Esophagus mucosa (tissue), 1 donor: ENCODE measurements at places on chromosomes 16 and 17.

GRCh38 chr17:8029121-8029520 is 9.7 kb upstream of the ALOX15B start:
- ATAC-seq: peak; percentile 71

DNA sequence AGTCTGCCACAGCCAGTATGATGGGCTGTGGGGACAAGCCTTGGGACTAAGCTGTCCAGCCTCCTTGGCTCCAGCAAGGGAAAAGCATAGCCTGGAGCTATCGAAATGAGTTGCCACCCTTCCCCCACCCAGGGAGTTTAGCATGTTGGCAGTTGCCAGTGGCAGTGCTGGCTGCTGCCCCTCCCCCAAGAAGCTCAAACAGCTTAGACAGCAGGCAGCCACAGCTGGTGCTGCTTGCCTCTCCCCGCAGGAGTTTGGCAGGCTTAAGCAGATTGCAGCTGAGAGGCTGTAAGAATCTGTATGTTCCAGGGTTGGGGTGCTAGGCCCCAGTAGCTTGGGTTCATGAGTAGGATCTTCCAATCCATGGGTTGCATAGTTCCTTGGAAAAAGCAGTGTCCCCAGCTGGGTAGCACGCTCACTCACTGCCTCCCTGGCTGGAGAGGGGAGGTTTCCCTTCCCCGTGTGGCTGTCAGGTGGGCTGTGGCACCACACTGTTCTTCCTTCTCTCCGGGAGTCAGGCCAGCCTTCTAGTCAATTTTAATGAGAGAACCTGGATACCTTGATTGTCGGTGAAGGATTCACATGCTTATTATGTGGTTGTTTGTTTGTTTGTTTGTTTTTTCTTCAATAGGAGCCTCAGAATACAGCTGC is 506.1 kb downstream of the CDH11 start:
- no peak for ATAC-seq

DNA sequence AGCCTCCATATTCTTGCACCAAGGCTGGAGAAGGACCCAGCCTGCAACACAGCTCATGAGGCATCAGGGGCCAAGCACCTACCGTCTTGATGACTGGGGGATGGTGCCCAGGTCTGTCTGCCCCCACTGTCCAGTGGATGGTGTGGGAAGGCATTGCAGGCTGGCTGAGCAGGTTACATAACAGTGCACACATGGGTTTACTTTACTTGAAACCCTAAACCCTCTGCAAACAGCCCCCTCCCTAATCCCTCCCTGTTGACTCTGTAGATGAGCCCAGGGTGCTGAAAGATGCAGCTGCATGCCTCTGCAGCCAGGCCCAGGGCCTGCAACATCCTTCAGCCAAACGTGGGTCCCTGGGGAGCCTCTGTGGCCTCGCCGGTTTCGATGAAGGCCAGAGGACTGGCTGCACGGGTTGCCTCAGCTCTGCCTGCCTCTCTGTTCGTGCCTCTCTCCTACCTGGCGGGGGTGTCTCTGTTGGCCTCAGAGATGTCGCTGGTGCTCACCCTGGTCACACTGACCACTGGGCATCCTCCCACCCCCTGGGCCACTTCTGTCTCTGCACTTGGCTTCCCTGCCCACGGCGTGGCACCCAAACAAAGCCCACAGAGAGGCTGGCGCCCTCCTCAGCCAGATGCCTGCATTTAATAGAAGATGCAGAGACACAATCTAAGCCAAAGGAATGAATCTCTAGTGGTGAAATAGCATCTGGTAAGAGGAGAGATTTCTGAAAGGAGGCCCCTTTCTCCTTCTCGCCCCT is 95.1 kb downstream of the METRNL start:
- ATAC-seq: no peak

DNA sequence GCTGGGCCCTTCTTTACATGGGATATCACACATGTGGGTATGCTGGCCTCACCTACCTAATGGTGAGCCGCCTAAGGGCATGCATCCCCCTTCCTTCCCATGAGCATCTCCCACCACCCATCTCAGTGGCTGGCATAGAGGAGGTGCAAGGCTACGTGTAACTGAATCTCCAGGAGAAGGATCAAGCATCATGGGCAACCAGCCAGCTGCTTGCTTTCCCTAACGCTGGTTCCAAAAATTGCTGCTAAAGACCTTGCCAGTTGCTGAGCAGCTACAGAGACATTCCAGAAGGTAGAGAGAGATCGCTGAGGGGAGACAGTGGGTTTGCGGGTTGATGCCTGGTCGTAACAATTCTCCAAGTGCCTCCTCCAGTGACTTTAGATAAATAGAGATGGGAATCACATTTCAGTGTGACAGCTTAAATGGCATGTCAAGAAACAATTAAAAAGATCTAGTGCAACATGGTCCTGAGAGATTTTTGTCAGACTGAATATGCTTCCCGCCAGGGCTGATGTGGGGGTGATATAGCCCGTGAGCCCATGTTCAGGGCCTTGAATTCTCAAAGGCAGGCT is 378.4 kb upstream of the CDH5 start:
- no peak for ATAC-seq

GRCh38 chr17:9513266-9513665 is 62.4 kb downstream of the STX8 start:
- ATAC-seq: no peak

- no peak for ATAC-seq
Measured at GRCh38 chr16:83681381-83681956, 126.3 kb upstream of the HSBP1 start.

DNA sequence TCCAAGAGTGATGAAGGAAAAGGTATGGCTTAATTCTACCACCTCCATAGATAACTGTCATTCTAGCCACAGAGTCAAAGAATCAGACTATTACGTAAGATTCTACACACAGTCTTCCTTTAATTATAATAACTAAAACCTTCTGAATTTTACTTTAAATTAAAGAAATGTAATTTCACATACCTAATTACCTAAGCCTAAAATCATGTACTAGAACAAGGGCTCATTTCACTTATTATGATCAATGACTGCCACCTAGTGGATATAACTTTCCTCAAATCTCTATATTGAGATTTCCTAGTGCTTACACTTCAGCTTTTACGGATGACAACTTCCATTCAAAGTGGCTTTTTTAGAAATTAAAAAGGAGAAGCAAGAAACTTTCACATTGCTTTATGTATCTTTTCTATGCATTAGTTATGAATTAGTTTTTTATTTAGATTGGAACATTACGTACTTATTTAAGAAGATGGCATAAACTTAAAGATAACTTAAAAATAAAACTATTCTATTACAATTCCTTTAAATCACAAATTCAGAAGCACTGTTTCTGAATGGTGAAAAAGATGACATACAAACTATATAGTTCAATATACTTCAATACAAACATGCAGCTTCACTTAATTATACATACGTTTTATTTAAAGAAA is 18.2 kb upstream of the ABCA10 start:
- ATAC-seq: peak; percentile 52

- ATAC-seq: no peak
Measured at GRCh38 chr17:57490111-57490845, 234.0 kb downstream of the MSI2 start.

DNA sequence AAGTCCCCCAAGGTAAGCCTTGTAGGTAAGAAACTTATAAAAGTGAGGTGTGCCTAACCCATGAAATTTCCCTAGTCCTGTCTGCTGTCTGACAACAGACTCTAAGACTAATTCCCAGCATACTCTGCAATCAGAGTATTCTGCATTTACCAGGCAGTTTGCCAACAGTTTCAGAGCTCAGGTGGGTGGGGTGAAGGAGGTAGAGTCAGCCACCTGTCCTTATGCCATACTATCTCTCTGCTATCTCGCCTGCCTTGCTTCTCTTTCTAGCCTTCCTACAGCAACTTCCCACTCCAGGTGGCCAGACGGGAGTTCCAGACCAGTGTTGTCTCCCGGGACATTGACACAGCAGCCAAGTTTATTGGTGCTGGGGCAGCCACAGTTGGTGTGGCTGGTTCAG is 2.3 kb downstream of the ATP5MC1 start:
- ATAC-seq: no peak

- ATAC-seq: no peak
Measured at GRCh38 chr16:69660166-69660565, 66.2 kb downstream of the NQO1 start.

DNA sequence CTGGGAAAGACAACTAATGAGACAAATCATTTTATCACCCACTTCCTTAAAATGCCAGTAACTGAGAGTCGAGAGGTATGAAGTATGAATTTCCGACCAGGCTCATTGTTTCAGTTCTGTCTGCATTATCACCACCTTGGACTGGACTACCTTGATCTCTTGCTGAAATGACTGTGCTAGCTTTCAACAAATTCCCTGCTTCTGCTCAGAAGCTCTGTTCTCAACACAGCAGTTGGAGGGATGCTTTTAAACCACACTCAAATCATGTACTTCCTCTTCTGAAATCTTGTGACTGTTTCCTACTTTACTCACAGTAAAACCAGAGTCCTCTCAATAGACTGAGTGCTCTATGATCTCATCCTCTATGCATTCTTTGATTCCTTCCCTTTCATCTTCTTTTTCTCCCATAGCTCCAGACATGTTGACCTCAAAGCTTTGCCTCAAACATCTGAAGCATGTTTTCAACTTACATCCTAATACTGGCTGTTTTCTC is 195.8 kb downstream of the KCNJ2 start:
- ATAC-seq: no peak

DNA sequence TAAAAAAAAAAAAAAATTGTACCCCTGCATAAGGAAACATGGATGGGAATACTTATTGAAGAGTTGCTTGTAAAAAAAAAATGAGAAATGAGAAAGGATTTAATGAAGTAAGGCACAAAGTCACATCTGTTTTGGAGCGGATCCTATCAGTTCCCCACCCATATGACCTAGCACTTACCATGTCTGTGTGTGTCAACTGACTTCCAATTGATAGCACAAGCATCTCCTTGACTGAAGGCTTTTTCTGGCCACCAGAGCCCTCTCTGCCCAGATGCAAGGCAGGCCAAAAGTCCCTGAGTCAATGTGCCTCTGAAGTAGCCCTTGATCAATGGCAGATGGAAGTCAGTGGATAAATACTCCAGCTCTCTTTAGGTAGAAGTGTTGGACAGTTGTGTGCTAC is 13.4 kb upstream of the NLK start:
- ATAC-seq: no peak

- ATAC-seq: no peak
Measured at GRCh38 chr17:19376811-19377210, 1.5 kb upstream of the MAPK7 start.

- ATAC-seq: no peak
Measured at GRCh38 chr17:68047153-68047846, 11.8 kb downstream of the KPNA2 start.

- ATAC-seq: no peak
Measured at GRCh38 chr17:46121841-46122485, 71.3 kb downstream of the KANSL1 start.

DNA sequence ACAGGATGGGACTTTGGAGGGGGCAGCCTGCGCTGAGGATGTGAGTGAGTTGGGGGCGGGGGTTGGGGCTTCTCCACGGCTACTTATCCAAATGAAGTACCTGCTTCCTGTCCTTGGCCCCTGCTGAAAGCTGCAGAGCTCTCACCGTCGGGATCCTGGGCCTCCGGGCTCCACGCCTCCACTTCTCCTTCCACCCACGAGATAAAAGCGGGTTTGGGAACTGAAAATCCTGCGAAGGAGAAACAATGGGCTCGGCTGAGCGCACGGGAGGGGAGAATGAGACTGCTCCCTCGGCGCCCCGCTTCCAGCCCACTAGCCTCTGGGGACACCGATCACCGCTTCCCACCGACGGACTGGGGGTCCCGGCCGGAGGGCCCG is 486 bp downstream of the ZNF785 start:
- ATAC-seq: no peak

DNA sequence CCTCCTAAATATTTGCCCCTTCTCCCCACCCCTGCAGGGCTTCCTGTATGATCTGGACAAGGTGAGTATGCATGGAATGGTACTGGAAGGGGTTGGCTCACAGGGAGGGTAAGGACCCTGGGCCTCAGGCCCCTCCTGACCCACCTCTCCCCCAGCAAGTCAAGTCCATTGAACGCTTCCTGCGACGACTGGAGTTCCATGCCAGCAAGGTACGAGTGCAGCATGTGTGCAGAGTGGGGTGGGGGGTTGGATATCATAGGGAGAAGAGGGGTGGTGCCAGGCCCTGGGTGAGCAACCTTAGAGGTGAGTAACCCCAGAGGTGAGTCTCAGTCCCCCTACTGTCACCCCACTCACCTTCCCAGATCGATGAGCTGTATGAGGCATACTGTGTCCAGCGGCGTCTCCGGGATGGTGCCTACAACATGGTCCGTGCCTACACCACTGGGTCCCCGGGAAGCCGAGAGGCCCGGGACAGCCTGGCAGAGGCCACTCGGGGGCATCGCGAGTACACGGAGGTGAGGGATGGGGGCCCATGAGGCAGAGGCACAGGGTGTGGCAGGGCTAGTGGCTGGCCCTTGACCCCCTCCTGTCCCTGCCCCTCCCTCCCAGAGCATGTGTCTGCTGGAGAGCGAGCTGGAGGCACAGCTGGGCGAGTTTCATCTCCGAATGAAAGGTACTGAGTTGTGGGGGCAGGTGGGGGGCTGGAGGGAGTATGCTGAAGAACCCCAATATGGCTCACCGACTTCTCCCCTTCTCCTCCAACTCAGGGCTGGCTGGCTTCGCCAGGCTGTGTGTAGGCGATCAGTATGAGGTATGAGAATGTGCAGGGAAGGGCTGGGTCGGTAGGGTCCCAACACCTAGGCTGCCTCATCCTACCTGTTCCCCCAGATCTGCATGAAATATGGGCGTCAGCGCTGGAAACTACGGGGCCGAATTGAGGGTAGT is 11.3 kb downstream of the RIPOR1 start:
- no peak for ATAC-seq

DNA sequence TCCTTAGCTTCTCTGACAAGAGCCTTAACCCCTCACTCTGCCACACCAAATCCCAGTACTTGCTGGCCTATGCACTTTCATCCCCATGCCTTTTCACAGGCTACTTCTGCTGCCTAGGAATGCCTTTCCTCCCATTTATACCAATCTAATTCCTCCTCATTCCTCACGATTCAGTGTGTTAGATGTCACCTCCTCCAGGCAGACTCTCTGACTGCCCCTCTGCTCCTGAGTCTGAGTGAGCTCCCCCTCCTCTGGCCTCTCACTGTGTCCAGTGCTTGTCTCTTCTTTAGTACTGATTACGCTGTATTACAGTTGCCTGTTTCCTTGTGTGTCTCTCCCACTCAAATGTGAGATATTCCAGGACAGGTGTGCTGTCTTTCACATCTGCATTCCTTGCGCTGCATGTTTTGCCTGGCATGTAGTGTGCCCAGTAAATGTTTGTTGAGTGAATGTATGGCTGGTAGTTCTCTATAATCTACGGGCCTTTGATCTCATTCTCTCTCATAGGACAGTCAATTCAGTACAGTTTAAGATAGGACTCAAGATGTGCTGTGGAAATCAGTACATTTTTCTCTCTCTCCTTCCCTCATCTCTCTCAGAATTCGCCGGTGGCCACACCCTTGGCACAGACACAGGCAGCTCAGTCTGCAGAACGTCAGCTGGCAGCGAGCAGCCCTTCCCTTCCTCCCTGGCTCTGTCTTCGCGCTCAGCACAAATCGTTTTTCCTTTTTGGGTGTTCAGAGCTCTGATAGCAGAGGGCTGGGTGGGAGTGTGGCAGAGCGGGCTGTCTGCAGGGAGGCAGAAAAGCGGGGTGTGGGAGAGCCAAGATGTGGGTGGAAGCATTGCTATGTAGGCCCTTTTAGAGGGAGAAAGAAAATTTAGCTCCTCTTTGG is 18.5 kb downstream of the ARL4D start:
- peak; percentile 61 for ATAC-seq

- ATAC-seq: no peak
Measured at GRCh38 chr17:56144223-56144622, 9.1 kb upstream of the ANKFN1 start.

GRCh38 chr17:39705786-39706348 is 6.0 kb downstream of the ERBB2 start:
- ATAC-seq: peak; percentile 85
